ENCODE measurements at places on chromosomes 4 and X.

- no peak for DNase-seq
These were observed 327.0 kb upstream of the NOCT start for GRCh38 chr4:138688408-138689085.

DNA sequence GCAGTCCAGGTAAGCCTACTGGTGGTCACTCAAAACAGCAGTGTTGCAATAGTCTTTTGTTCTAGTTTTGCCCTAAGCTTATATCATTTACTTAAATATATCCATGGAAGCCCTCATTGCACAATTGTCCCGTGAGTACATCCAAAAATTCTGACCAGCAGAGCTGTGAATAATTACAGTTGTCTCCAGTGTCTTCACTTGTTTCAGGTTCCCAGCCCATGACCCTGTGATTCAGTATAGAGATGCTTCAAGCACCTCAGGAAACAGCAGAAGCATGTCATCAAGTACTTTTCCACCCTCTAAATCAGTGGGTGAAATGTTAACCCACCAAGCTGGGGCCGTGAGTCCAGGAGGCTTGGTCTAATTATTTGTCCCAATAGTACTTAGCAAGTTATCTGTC is 214.9 kb upstream of the RPS6KA3 start:
- DNase-seq = no peak

GRCh38 chr4:156660465-156660864 is 311.1 kb downstream of the PDGFC start:
- DNase-seq = no peak

DNA sequence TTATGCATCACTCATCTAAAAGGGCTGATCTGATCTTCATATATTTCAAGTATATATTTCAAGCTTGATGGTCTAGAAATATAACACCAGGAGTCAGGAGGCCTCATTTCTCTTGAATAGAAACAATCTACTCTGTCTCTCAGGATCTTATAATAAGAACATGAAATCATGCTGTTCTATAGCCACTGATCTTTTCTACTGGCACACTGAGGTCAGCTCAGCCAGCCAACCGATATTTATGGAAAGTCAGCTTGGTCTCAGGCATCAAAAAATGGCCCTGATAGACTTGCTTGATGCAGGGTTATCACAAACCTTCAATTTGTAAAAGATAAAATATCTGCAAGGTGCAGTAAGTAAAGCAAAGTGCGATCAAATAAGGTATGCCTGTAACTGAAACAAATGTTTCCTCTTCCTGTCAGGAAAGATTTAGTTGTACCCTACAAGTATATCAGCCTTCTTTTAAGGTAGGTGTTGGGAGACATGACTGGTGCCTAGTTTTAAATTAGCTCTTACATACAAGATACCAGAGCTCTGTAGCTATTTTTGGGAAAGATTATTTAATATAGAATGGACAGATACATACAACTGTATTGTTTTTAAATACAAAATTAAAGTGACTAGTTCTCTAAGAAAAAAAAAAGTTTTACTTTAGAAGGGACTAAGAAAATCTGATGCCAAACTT is 63.4 kb downstream of the BMP3 start:
- DNase-seq = no peak

GRCh38 chr4:95049551-95050233 is 291.9 kb downstream of the BMPR1B start:
- no peak for DNase-seq

GRCh38 chr4:135371137-135371536 is 1169.5 kb upstream of the PABPC4L start:
- DNase-seq = peak; percentile 5

DNA sequence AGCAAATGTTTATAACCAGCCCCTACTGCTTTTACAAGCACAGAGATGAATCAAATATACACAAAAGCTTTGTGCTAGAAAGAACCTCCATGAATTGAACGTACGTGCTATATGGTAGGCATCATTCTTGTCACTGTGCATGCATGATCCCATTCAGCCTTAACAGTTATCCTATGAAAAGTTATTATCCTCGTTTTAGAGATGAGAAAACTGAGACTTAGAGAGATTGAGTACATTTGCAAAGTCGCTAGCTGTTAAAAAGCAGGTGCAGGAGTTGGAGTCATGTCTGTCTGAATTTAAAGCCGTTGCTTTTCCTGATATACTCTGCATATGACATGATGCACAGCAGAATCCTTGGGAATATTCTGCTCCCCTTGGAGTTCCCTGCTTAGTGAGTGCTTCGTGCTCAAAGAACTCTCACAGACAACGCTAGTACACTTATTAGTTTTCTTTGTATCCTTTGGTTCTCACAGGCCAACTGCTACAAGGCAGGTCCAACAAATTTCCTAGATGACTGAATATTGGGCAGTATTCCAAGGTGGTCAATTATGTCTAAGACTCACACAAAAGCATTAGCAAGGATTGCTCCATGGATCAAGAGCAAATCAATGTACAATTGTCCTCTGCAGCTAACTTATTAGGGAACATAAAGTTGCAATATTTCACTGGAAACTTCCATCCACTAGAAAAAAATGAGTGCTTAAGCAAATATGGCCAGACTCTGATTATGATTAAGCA is 42.8 kb upstream of the TRIM2 start:
- no peak for DNase-seq

- DNase-seq = no peak
These were observed 181.6 kb upstream of the NOCT start for GRCh38 chr4:138833974-138834373.

DNA sequence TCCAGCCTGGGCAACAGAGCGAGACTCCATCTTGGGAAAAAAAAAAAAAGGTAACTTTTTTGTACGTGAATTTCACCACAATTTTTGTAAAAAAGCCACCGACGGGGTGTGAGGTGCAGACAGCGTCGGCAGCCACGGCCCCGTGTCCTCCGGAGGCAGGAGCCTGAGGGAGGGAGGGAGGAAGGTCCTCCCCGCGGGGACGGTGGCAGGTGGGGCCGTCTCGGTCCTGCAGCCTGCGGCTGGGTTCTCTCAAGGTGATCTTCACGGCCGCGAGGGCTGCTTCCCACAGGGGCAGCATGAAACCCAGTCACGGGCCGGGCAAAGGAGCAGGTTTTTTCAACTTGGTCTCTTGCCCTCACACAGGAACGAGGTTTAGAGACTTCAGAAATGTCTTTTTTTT is 14.0 kb downstream of the PLCXD1 start:
- DNase-seq = no peak

Measured in stimulated activated CD4-positive, alpha-beta T cell treated with anti-CD3 and anti-CD28 coated beads, Interleukin-2, amount 100 ng/mL, for 48 hours (primary cell).